ENCODE measurements at places on chromosomes 4 and X. TPM values are rescaled to one million over a fixed set of nuclear protein-coding genes. Genes with fewer than 3 reads are reported as not detected.

Gene NR3C2
- not detected for total RNA-seq

Gene FAM47A
- total RNA-seq, result not detected

Gene OPN1MW
- not detected for total RNA-seq

Gene CFAP47
- not detected for total RNA-seq

Gene BEX2
- total RNA-seq, result 10.2 TPM

Gene RNF212
- 1.2 TPM for total RNA-seq

Measured in A549 treated with CpdA at 1 μM for 4 hours (cell line).